Hepatocyte (in vitro differentiated cells): ENCODE measurements at places on chromosomes 2 and 18. TPM values are rescaled to one million over a fixed set of nuclear protein-coding genes. Genes with fewer than 3 reads are reported as not detected.
A peak's percentile ranks its signal among the peaks of the same experiment; 100 is the strongest.

DNA sequence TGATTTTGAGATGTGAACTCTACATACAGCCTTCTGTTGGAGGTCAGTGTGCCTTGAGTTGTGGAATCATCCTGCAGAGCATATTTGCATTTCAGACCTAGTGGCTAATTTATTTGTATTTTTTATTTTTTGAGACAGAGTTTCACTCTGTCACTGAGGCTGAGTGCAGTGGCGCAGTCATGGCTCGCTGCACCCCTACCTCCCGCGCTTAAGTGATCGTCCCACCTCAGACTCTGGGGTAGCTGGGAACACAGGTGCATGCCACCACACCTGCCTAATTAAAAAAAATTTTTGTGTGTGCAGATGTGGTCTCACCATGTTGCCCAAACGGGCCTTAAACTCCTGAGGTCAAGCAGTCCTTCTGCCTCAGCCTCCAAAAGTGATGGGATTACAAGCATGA, 104.4 kb downstream of the ASXL3 start:
- H3K27me3 ChIP-seq: no peaks in the 10 kb centered on the region
- H3K4me1 ChIP-seq: no peaks in the 10 kb centered on the region

- no peak overlapping the region for H3K4me3 ChIP-seq
- no peaks in the 10 kb centered on the region for H3K27me3 ChIP-seq
- H3K4me1 ChIP-seq: no peaks in the 10 kb centered on the region
- no peak overlapping the region for H3K27ac ChIP-seq
- H3K36me3 ChIP-seq: no peaks in the 10 kb centered on the region
These were observed 828.6 kb upstream of the FSHR start for GRCh38 chr2:49982871-49983270.

Gene NPHP1
- polyA plus RNA-seq: 1.3 and 4.1 TPM in 2 replicates

- H3K4me1 ChIP-seq: peaks cover 12% of the 10 kb centered on the region
- no peak overlapping the region for H3K27ac ChIP-seq
- no peak for DNase-seq
These were observed 108.3 kb downstream of the NFATC1 start for GRCh38 chr18:79504034-79504433.

GRCh38 chr2:64657411-64657810, 3.7 kb upstream of the SERTAD2 start:
- no peak overlapping the region for H3K4me3 ChIP-seq
- peaks cover 12% of the 10 kb centered on the region for H3K4me1 ChIP-seq
- no peaks in the 10 kb centered on the region for H3K27me3 ChIP-seq
- H3K36me3 ChIP-seq: no peaks in the 10 kb centered on the region

Gene BABAM2
- polyA plus RNA-seq: 43.6 and 49.4 TPM in 2 replicates

DNA sequence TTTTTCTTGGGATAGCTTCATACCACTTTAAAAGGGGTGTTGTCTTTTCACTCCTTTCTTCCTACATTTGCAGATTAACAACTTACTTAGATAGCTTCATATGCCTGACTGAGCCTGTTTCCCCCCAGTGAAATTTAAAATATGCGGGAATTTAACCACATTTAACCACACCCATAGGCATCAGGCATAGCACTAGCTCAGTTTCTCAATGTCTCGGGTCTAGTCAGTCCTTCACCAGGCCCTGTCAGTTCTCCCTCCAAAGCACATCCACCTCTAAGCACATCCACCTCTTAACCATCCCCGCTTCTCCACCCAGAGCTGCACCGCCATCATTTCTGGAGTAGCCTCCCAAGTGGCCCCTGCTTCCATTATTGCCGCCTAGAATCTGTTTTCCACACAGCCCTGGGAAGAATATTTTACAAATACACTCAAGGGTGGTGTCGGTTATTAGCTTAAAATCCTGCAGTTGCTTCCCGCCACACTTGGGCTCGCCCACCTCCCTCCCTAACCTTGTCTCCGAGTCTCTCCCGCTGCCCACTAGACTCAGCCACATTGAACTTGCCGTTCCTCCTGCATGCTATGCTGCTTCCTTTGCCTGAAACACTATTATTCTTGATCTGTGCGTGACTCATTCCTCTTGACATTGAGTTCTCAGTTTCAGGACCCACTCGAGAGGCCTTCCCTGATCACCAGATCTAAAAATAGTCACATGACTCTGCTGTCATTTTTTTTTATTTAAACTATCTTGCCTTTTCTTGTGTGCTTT, 68.3 kb downstream of the SPTBN1 start:
- no peak overlapping the region for H3K4me3 ChIP-seq
- H3K36me3 ChIP-seq: no peaks in the 10 kb centered on the region
- peaks cover 14% of the 10 kb centered on the region for H3K4me1 ChIP-seq
- DNase-seq: peak; percentile 57
- H3K27ac ChIP-seq: peak overlapping the region; percentile 61

Gene GALM
- 48.3 and 52.6 TPM in 2 replicates for polyA plus RNA-seq

GRCh38 chr2:65377556-65378192, 54.7 kb downstream of the SPRED2 start:
- no peak overlapping the region for H3K4me3 ChIP-seq
- no peaks in the 10 kb centered on the region for H3K36me3 ChIP-seq
- peaks cover 44% of the 10 kb centered on the region for H3K4me1 ChIP-seq
- peak overlapping the region; percentile 56 for H3K27ac ChIP-seq
- peak; percentile 72 for DNase-seq

Gene LYPD6
- polyA plus RNA-seq: 5.3 and 5.4 TPM in 2 replicates
